Activated CD4-positive, CD25-positive, alpha-beta regulatory T cell (primary cell): ENCODE measurements at places on chromosomes 12 and 14.

- no peak for DNase-seq
Observed at GRCh38 chr12:91902860-91903683, 242.6 kb downstream of the BTG1 start.

- no peak for DNase-seq
Observed at GRCh38 chr14:28303248-28303647, 463.3 kb upstream of the FOXG1 start.

- DNase-seq = no peak
Observed at GRCh38 chr12:51388846-51389245, 2.4 kb downstream of the GALNT6 start.

GRCh38 chr14:96811985-96812667 is 14.9 kb downstream of the VRK1 start:
- DNase-seq = no peak

- no peak for DNase-seq
Observed at GRCh38 chr12:53101931-53102781, 1.1 kb upstream of the SOAT2 start.

DNA sequence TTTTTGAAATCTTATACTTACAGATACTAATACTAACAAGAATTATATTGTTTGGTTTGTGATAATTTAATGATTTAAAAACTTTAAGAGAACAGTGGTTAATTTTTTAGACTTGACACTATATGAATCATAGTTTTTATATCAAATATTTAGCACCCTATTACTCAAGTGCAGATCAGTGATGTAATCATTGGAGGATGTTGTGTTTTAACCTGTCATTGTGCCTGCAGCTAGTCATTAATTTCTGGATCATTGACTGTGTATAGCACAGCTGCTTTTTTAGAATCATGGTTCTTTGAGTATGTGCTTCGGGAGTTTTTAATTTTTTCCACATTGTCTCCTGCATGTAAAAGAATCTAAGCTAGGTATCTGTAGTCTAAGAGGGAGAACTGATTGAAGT is 17.3 kb downstream of the ARID4A start:
- DNase-seq = no peak

GRCh38 chr14:105470350-105471296 is 4.0 kb upstream of the CRIP2 start:
- DNase-seq = no peak

- no peak for DNase-seq
Observed at GRCh38 chr14:95361373-95362137, 41.8 kb upstream of the CLMN start.

GRCh38 chr12:132329720-132330548 is 545 bp upstream of the GALNT9 start:
- DNase-seq = no peak

GRCh38 chr12:89122852-89123251 is 229.4 kb downstream of the DUSP6 start:
- no peak for DNase-seq

- DNase-seq = no peak
Observed at GRCh38 chr12:30631740-30632139, 63.9 kb downstream of the IPO8 start.

DNA sequence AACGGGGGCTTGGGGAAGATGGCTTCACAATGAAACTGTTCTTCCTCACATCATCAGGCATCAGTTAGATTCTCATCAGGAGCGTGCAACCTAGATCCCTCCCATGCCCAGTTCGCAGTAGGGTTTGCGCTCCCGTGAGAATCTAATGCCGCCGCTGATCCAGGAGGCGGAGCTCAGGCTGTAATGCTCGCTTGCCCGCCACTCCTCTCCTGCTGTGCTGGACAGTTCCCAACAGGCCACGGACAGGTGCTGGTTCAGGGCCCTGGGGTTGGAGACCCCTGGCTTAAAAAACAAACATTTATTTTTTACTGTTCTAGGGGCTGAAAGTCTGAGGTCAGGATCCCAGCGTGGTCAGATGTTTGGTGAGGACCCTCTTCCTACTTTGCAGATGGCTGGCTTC is 180.5 kb downstream of the FBXL14 start:
- DNase-seq = no peak

- DNase-seq = no peak
Observed at GRCh38 chr14:30521899-30522736, 36.8 kb upstream of the G2E3 start.

DNA sequence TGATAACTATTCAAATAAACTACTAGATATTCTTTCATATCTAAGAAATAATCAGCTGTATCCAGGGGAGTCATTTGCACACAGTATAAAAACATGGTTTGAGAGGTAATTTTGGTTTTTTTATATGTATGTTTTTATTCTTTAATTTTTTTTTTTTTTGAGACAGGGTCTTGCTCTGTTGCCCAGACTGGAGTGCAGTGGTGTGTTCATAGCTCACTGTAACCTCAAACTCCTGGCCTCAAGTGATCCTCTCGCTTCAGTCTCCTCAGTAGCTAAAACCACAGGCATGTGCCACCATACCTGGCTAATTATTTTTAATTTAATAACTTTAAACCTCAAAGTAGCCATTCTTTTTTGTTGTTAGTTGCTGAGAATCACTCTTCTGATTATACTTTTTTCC is 1.8 kb downstream of the PRORP start:
- no peak for DNase-seq

DNA sequence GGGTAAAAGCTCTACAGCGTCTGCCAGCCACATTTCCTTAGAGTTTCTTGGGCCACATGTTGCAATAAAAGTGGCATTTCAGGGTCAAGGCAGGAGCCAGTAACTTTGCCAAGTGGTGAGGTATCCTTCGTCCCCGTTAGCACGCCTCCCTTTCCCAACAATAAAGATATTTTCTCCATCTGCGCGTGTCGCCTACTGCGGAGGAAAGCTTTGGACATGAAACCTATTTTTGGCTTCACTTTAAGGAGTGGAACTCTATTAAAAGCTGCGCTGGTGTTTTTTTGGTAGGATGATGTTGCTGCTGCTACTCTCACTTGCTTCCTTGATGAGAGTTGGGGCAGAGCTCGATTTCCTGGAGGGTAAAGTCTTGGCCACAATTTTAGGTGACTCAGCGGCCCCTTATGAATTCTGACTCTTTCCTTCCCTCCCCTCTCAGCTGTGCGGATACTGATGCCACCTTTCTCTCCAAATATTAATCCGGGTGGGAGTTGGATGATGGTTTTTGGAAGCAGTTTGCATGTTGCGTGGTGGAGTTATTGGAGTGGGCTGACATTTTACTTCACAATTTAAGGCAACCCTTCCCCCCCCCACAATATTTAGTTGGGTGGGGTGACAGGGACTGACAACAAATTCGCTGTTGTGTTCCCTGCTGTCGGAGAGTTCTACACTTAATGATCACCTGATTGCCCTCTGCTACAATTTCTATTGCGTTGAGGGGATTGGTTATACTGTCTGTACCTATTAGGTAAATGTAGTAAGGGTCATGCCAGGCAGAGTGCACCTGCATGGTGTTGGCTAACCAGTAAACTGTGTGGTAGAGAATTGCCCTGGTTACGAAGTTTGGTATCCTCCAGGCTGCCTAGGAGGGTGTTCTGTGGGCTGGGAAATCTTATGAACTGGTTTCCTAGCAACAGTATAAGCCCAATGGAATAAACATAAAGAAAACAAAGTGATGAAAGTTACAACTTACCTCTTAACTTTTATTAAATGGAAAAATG is 1.1 kb downstream of the CCDC91 start:
- DNase-seq = no peak

DNA sequence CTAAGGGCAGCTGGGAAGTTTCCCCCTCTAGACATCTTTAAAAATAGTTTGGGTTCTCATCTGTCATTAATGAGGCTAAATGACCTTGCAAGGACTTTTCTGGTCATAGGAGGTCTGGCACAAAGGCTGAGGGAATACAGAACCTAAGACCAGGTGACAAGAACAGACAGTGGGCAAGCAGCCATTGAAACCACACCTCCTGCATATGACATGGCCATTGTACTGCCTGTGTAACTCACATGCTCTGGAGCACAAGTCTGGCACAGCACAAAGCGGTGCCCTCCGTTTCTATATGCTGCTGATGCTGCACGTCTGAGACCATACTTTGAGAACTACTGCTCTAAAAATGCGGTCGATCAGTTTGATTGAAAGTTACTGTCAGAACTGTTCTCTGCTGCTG is 143.3 kb downstream of the APAF1 start:
- DNase-seq = no peak

- no peak for DNase-seq
Observed at GRCh38 chr14:98510392-98510791, 761.6 kb downstream of the BCL11B start.

- DNase-seq = no peak
Observed at GRCh38 chr12:127399451-127399850, 867.5 kb upstream of the TMEM132C start.

- no peak for DNase-seq
Observed at GRCh38 chr14:58513272-58513671, 85.8 kb downstream of the KIAA0586 start.

GRCh38 chr14:89721956-89722355 is 232.6 kb downstream of the EFCAB11 start:
- DNase-seq = no peak

DNA sequence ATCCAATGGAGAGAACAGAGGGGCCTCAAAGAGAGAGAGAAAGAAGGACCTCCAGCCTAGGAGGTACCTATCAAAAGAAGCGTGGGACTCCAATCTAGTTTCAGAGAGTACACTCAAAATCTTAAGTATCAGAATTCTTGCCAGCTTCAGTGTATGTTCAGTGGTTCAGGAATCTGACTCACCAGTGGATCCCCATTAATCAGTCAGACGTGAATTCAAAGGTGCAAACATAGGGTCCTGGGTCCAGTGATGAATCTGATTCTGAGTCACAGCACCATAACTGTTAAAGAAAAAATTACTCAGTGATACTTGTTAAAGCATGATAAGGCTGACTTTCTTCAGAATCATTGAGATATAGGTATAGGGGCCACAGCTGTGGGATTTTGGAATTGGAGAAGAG is 33.2 kb downstream of the ETNK1 start:
- peak; percentile 3 for DNase-seq

DNA sequence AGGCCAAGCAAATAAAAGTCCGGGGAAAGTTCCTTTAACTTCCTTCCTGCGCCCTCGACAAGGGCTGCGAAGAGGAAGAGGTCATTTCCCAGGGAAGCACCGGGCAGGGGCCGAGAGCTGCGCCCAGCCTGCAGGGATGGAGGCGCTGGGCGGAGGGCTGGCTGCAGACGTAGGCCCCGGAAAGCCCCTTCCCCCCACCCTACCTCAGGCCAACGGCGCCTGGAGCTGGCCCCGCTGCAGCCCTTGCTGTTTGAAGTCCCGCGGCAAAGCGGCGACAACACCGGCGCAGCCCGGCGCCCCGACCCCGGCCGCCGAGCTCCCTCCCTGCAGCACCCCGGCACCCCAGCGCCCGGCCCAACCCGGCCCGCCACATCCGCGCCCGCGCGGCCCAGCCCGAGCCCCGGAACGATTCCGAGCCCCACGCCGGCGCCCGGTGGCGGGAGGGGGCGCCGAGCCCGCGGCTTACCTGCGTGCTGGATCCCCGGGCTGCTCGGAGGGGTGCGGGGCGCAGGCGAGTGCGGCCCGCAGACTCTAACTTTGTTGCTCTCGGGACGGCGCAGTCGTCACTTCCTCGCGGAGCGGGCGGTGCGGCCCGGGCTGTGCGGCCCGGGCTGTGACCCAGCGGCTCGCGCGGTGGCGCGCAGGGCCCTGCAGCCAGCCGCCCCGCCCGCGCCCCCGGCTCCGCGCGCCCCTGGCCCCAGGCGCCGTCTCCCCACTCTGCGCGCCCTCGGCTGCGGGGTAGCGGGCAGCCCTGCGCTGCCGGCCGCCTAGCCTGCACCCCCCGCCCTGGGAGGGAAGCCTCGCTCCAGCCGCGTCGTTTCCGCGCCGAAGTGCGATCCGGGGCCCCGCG is 64.8 kb upstream of the PTGR2 start:
- DNase-seq = peak; percentile 28

DNA sequence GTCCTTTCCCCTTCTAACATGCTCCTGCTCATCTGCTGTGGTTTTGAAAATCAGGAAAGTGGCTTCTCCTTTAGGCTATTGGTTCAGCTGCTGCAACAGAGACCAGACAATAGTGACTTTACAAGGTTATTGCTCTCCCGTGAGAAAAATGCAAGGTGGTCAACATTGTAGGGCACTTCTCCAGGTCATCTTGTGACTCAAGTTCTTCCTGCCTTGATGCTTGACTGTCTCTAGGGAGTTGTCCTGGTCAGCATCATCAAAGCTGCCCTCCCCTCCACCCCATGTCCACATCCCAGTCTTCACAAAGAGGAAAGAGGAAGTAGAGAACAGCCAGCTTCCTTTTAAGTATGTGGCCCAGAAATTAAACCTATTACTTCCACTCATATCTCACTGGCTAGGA is 3.9 kb upstream of the TMEM63C start:
- no peak for DNase-seq

DNA sequence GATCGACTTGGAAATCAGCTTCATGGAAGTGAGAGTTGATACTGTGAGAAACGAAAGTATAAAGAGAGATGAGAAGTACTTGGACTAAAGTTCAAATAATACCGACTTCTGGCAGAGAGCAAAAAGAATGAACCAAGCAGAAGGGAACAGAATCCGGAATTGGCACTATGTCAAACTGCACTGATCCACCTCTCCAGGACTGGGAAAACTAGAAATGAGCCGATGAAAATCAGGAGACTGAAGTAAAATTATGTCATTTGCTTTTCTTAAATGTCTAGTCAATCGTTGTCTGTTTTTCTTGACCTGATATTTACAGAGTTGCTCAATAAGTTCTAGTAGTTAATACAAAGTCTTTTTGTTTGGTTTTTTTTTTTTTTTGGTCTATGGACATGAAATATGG is 163.0 kb upstream of the FOXG1 start:
- no peak for DNase-seq

- DNase-seq = no peak
Observed at GRCh38 chr12:108570743-108571608, 8.6 kb downstream of the ISCU start.

DNA sequence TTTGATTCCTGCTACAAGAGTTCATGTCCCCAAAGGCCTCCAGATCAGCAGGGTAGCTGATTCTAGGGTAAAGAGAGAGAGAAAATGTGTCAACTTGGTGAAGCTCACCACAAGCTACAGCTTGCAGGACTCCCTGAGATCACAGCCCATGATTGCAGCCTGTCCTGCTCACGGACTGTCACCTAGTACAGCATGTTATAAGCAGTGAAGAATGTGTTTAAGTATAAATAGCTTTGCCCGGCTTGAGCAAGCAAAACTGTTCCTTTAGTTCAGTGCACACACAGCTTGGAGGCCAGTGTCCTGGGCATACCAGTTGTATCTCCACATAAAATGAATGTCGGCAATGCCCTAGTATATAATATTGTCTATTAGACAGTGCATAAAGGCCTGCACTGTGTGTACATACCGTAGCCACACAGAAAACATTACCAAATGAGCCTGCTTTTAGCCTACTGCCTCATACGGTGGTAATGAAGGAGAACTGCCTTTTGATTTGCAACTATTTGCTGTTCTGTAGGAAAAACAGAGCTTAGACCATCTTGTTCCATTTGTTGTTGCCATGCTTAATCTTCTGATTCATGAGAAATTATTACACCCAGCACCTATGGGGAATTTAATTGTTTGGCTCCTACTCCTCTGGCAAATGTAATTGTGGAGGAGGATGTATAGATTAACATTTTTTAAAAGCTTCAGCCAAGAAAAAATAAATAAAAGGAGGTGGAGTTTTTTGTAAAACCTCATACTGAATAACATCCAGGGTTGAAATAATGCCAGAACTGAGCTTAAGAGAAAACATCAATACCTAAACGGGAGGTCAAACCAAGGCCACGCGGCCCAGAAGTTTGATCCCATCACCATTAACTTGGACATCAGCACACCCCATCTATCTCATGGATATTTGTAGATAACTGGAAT is 108.1 kb upstream of the G2E3 start:
- no peak for DNase-seq

- no peak for DNase-seq
Observed at GRCh38 chr12:121065345-121065744, 26.3 kb upstream of the OASL start.
